Ecto neural progenitor cell (in vitro differentiated cells): ENCODE measurements at places on chromosomes 7 and 10.

DNA sequence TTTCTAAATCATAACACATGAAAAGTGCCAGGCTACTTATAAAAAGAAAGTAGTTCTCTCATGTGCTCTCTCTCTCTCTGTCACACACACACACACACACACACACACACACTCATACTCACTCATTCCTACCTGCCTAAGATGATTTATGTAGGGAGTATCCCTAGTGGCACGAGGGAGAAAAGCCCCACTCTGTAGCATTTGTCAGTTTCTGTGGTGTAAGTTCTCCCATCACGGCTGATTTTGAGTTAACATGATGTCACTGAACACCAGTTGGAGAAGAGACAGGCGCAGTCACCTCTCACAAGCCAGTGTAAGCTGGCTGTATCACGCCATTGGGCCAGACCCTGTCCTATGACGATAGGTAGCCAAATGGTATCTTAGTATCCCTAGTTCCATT is 395.4 kb downstream of the SFMBT2 start:
- no peak for DNase-seq

GRCh38 chr10:97849103-97849686 is 448 bp upstream of the GOLGA7B start:
- DNase-seq, result no peak

DNA sequence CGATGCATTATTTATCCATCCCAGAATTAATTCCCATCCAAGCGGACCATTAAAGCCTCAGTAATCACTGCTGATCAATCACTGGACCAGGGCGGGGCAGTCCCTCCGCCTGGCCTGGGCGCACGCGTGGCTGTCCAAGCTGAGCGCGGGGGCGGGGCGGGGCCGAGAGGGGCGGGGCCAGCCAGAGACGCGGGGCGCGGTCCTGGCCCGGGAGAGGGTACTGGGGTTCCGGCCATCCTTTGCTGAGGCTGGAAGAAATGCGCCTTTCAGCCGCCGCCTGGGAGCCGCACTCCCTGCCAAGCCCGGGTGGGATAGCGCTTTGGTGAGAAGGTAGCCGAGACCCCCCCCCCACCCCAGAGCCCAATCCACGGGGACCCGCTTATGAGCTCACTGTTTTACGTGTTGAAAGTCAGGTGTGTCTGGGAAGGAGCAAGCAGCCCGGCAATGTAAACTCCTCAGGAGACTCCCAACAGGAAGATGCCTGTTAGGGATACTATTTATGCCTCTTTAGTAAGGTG is at the start of gene ARHGAP22:
TSS of gene ARHGAP22 (minus strand) at position 83 of the 518 bp plus-strand sequence. CDS start 277 bp downstream, outside the sequence.
- peak; percentile 70 for DNase-seq

DNA sequence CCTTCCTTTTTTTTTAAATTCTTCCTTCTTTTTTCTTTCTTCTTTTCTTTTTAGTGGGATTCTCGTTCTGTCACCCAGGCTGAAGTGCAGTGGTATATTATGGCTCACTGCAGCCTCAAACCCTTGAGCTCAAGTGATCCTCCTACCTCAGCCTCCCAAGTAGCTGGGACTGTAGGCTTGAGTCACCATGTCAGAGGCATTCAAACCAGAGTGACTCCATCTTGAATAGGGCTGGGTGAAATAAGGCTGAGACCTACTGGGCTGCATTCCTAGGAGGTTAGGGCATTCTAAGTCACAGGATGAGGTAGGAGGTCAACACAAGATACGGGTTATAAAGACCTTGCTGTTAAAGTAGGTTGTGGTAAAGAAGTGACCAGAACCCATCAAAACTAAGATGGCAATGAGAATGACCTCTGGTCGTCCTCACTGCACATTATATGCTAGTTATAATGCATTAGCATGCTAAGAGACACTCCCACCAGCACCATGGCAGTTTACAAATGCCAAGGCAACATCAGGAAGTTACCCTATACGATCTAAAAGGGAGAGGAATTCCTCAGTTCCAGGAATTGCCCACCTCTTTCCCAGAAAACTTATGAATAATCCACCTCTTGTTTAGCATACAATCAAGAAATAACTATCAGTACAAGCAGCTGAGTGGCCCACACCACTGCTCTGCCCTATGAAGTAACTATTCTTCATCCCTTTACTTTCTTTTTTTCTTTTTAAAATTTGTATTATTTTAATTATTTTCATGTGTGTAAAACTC is 99.0 kb upstream of the ITGB1 start:
- DNase-seq, result no peak

DNA sequence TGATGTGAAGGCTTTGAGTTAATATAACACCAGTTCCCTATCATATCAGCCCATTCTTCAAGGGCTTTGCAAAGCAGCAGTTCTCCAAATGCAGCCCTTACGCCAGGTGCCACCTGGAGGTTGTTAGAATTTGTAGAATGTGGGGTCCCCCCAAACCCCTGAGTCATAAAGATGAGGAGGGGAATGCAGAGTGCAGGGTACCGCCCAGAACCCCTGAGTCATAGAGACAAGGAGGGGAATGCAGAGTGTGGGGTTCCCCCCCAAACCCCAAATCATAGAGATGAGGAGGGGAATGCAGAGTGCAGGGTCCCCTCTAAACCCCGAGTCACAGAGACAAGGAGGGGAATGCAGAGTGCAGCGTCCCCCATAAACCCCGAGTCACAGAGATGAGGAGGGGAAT is 605.8 kb downstream of the PTPRN2 start:
- DNase-seq, result no peak

- DNase-seq, result no peak
These were observed 76.4 kb upstream of the LRRC17 start for GRCh38 chr7:102836191-102836919.

- no peak for DNase-seq
These were observed 93.1 kb downstream of the OAT start for GRCh38 chr10:124325633-124325914.

DNA sequence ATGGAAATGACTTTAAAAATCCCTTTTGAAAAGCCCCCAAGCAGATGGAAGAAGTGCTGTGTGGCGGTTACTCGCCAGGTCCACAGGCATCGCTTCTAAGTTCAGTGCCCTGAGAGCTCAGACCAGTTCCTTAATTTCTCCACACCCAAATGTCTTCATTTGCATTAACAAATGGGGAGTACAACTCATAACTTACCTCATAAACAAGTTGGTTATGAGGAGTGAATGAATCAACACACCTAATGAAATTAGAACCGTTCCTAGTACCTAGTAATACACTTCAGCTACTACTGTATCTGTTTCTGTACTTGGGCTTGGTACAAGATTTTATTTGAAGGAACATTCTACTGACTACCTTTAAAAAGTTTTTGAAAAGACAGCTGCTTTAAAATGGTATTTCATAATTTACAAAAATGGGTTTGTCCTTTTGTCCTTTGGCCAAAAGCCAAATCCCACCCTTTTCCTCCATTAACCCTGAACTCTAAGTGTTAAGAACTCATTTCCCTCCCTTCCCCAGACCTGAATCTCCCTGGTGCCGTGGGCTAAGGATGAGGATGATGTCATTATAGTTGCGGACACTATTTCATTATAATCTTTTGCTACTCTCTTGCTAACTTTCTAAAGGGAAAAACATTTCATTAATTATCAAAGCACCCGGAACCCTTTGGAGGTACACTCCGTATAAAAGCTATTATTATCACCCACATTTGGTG is 221.5 kb upstream of the CELF2 start:
- DNase-seq, result no peak

DNA sequence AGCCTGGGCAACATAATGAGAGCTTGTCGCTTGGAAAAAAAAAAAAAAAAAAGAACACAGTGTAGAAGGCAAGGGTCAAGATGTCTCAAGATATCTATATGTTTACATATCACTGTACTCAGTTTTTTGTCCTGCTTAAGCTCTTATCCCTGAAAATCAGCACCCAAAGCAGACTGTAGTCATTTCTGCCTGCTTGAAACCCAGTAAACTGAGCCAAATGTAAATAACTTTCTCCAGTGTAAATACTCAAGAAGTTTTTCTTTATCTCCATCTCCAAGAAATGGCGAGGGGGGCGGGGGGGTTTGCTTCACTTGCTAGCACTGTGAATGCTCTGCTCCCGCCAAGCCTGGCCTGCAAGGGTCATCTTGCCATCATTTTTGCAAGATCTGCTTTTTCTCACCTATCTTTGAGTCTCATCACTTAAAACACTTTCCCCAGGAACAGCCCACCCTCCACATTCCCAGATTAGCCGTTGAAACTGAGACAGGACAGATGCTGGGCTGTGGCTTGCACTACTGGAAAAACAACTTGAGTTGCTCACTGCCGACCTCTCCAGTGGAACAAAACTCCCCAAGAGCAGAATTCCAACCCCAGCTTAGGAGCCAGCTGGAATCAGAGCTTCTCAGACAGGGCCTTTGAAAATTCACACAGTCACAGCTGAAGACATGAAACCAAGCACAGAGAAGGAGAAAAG is 54.6 kb downstream of the AFAP1L2 start:
- DNase-seq, result no peak

- no peak for DNase-seq
These were observed 33.8 kb downstream of the TPST1 start for GRCh38 chr7:66238773-66239466.

DNA sequence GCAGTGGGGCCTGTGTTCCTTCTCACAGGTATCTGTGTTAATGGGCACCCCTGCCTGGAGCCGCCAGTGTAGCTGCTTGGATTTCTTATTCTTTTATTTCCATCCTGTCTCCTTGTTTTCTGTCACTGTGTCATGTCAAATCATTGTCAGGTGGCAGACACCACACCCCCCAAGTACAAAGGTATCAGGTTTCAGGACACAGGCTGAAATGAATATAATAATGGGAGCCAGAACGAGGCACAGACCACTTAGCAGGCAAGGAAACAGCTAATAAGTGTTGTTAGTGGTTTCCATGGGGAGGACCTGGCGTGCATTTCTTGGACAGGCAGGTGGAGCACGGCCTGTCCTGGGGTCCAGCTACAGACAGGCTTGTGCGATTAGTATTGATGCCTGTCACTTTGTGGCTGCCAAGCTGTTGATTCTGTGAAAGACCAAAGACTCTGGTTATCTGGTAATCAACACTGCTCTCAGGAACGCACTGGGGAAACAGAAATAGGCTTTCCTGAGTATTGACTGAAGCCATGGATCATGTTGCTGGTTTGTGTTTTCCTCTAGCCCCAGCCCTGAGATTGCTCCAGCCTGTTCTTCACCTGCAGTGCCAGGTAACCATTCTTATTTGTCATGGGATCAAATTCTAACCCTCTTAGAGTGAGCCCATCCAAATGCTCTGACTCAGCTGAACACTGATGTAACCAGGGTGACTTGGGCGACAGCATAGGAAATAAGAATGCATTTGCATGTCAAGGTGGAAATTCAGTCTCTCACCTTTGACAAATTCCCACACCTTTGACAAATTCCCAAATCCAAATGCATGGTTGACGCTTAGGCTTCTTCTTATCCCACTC is 1002.0 kb downstream of the LRMDA start:
- peak; percentile 46 for DNase-seq

GRCh38 chr10:119642556-119643111 is 8.5 kb upstream of the BAG3 start:
- no peak for DNase-seq

DNA sequence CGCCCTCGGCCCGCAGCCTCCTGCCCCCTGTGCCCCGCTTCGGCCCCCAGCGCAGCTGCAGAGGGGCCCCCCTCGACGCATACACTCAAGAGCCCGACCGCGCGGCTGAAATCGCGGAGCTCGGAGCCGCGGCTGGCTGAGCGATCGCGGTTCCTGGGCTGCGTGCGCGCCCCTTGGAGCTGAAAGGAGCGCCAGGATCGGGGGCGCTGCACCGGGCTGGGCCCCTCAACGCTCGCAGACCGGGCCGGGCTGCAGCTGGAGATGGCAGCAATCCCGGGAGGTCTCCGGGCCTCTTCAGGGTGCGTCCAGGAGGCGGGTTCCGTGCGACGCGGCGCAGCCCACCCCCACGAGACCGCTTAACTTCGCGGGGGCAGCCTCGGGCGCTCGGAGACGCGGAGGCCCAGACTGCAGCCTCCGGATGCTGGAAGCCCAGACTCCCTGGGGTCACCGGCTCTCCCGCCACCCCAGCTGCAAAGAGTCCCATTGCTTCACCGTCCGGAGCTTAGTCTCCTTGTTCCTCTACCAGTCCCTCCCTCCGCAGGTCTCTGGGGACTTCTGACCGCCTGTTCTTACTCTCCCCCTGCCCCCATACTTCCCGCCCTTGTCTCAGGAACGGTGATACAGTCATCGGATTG is 73.0 kb upstream of the LRRC4 start:
- no peak for DNase-seq

GRCh38 chr10:12974078-12974477 is 27.4 kb downstream of the CCDC3 start:
- DNase-seq, result no peak

DNA sequence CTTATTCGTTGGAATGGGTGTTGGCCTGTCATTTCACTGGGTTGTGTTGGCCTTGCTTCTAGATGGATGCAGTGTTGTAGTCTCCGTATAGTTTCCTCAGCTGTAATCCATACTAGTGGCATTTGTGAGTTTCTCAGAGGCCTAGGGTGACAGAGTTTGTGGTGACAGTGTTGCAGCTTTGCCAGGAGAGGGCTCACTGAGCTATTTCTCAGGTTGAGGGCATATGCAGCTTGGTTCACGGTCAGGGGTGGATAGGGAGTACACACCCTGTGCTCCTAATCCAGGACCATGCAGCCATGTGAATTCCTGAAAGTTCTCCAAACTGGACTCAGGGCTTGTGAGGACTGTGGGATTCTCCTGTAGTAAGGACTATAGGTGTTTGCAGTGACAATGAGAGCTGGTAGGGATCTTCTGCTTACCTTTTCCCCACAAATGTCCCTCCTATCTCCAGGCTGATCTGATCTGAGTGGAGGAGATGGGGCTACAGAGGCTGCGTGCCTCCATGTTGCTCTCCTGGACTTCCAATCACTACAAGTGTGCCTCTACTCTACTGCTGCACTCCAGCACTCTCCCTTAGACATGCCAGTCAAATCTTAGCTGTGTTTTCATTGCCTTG is 229.0 kb downstream of the STK31 start:
- DNase-seq, result peak; percentile 56

- DNase-seq, result no peak
These were observed 42.5 kb downstream of the NUP205 start for GRCh38 chr7:135600226-135600625.

GRCh38 chr10:48904861-48905260 is 34.8 kb downstream of the LRRC18 start:
- DNase-seq, result peak; percentile 17

DNA sequence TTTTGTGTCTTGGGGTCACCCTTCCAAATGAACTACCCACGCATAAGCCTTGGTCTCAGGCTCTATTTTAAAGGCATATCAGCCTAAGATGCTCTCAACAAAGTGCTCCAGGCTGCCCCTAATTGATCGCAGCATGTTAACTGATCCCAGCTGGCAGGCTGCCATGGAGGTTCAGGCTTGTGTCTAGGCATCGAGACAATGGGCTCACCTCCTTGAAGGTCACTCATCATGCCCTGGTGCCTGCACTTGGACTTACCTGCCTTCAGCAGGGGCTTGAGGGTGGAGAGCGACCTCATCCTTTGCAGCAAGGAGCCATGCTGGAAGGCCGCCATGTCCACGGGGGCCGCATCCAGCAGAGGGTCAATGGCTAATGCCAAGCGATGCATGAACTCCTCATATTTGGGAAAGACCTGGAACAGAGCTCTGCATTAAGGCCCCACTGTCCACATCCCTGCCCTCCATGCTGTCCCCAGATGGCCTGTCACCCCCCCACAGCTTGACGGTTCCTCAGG is 17.8 kb downstream of the PYROXD2 start:
- DNase-seq, result no peak
